ENCODE measurements at places on chromosomes 7 and 10.

- DNase-seq: no peak
Measured at GRCh38 chr7:68756986-68757495, 841.2 kb upstream of the AUTS2 start.

DNA sequence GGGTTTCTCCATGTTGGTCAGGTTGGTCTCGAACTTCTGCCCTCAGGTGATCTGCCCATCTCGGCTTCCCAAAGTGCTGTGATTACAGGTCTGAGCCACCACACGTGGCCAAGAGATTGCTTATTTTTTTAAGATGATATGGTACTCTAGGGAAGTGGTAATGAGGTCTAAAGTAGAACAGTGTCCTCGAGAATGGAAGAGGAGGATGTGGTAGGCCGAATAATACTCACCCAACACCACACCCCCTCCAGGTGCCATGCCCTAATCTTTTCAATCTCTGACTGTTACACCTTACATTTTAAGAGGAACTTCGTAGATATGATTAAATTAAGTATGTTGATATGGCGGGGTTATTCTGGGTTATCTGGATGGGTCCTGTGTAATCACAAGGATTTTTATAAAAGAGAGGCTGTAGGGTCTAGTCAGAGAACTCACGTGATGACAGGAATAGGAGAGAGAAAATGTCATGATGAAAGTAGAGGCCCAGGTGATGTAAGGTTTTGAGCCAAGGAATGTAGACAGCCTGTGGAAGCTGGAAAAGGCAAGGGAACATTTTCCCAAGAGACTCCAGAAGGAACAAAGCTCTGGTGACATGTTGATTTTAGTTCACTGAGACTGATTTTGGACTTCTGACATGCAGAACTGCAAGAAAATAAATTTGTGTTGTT is 29.5 kb downstream of the CDK13 start:
- no peak for DNase-seq

DNA sequence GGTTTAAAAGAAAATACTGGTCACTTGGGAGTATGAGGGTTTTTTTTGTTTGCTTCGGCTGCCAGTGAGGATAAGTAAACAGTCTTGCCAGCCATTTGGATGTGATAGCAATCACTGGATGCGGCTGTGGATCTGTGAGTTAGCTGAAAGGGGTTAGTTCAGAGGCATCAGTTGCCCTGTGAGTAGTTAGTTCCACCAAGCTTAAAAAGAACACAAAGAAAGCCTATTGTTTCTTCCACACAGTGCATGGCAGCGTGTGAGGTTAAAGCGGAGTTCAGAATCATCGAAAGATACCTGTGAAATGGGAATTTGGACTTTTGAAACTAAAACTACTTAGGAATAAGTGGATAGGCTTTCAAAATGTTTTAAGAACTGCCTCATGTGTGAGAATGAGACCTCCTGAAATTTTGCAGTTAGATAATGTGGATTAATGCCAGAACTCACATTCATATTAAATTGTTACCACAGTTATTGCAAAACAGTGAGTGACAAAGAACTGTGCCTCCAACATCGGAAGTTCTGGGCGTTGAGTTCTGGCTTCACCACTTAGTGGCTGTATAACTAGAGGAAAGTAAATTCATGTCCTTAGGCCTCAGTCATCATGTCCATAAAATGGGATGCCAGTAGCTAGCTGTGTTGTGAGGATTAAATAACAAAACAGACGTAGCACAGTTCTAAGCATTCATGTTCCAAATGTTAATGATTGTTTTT is 31.3 kb downstream of the KIAA1217 start:
- DNase-seq: no peak

DNA sequence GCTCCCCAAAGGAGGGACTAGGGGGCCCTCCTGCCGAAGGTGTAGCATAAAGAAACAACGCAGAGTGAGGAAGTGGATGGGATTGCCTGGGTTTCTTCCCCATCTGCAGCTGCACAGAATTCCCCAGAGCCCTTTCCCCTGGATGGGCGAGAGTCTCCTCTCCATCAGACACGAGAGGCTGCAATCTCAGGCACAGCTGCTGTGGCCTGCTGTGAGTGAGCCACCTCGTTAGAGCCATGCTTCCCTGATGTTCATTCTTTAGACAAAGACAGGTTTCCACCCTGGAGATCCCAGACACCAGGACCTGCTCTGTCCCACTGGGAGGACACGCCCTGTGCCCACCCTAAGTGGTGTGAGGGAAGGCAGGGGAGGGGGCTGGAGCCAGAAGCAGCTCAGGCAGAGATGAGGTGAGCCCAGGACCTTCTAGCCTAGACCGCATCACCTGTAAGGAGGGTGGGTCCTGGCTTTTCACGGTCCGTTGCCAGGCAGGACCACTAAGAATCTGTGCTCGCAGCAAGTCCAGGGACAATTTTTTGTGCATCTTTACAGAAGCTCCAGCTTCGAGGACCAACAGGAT is 268.6 kb upstream of the TCERG1L start:
- DNase-seq: no peak

DNA sequence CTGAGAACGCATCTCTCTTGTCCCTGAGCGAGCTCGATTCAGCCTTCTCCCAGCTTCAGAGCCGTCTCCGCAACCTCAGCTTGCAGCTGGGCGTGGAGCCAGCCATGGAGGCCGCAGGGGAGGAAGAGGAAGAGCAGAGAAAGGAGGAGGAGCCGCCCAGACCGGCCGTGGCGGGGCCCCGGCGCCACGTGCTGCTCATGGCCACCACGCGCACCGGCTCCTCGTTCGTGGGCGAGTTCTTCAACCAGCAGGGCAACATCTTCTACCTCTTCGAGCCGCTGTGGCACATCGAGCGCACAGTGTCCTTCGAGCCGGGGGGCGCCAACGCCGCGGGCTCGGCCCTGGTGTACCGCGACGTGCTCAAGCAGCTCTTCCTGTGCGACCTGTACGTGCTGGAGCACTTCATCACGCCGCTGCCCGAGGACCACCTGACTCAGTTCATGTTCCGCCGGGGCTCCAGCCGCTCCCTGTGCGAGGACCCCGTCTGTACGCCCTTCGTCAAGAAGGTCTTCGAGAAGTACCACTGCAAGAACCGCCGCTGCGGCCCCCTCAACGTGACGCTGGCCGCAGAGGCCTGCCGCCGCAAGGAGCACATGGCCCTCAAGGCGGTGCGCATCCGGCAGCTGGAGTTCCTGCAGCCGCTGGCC is 43.2 kb downstream of the CHST3 start:
- DNase-seq: no peak

DNA sequence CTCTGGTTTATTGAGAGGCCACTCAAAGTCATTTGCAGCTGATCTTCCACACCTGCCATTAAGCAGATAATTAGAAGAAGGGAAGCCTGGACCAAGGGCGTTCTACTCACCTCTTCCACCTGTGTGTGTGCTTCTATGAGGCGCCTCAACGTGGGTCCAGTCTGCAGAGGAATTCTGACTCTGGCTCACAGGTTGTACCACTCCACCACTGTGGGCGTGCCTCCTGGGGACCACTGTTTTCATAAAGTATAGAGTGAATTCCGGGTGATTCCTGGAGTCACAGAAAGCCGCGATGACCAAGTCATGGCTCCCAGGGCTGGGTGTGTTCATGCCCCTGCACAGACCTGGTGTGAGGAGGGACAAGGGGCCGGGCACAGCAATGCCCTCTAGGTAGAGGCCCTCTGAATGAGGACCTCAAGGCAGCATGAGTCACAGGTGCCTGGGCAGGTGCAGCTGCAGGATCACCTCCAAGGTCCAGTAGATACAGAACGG is 408.3 kb upstream of the MGMT start:
- no peak for DNase-seq

GRCh38 chr10:79468015-79468560 is 22.7 kb upstream of the ZCCHC24 start:
- no peak for DNase-seq

GRCh38 chr10:56537984-56538383 is 176.9 kb upstream of the ZWINT start:
- DNase-seq: peak; percentile 62

GRCh38 chr7:126856691-126857291 is 395.9 kb downstream of the GRM8 start:
- DNase-seq: peak; percentile 13

GRCh38 chr7:3399858-3400257 is 98.8 kb downstream of the SDK1 start:
- no peak for DNase-seq

GRCh38 chr7:20798081-20798693 is 11.5 kb upstream of the SP8 start:
- peak; percentile 70 for DNase-seq

GRCh38 chr7:10973942-10974911 is 555 bp downstream of the PHF14 start:
- DNase-seq: peak; percentile 34

DNA sequence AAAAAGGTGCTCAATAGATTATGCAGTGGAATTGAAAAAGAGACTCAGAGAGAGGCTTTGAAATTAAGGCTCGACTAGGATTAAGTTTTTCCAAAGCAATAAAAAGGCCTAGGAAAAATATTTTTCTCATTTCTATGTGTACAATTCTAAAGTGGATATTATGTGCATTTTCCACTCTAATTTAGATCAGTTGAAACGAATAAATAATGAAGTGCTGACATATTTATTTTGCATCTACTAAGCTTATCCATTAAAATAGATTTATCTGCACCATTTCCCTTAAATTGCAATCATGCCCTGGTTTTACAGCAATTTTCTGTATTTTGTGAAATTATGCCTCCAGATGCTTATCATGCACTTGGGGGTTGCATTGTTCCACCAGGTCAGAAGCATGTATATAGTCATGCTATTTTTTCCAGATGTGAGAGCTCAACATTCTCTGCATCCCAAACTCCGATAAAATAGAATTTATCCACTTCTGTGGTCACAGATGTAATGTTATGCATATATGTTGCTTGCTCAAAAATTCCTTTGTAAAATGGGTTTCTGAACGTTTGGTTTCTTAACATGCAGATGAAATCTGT is 18.3 kb downstream of the FIGNL1 start:
- no peak for DNase-seq

DNA sequence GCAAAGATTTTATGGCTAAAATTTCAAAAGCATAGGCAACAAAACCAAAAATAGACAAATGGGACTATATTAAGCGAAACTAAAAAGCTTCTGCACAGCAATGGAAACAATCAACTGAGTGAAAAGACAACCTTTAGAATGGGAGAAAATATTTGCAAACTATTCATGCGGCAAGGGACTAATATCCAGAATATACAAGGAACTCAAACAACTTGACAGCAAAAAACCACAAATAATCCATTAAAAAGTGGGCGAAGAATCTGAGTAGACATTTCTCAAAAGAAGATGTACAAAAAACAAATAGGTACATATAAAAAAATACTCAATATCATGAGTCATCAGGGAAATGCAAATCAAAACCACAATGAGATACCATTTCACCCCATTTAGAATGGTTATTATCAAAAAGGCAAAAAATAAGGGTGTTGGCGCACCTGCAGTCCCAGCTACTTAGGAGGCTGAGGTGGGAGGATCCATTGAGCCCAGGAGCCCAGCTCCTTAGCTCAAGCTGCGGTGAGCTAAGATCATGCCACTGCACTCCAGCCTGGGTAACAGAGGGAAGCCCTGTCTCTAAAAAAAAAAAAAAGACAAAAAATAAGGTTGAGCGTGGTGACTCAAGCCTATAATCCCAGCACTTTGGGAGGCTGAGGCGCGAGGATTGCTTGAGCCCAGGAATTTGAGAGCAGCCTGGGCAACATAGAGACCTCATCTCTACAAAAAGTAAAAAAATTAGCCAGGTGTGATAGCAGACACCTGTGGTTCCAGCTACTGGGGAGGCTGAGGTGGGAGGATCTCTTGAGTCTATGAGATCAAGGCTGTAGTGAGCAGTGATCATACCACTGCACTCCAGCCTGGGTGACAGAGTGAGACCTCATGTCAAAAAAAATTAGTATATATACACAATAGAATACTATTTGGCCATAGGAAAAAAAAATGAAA is 4.2 kb upstream of the CCM2 start:
- no peak for DNase-seq

- peak; percentile 51 for DNase-seq
Measured at GRCh38 chr7:42690794-42691639, 220.9 kb downstream of the C7orf25 start.

DNA sequence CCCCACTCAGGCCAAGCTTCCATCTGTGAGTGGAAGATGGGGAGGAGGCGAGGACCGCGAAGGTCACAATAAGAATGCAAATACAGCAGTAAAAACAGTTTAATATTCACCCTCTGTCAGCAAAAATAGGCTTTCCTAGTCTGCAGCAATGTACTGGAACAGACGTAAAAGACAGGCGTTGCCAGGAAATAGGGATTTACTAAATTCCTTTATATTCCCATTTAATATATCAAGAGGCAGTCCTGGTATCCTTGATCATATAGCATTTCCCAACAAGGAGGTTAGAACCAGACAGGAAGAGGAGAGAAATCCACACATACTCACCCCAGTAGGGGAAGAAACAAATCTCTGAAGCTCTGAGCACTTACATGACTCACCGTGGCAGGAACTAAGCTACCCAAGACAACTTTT is 1054.9 kb upstream of the C7orf33 start:
- DNase-seq: no peak

DNA sequence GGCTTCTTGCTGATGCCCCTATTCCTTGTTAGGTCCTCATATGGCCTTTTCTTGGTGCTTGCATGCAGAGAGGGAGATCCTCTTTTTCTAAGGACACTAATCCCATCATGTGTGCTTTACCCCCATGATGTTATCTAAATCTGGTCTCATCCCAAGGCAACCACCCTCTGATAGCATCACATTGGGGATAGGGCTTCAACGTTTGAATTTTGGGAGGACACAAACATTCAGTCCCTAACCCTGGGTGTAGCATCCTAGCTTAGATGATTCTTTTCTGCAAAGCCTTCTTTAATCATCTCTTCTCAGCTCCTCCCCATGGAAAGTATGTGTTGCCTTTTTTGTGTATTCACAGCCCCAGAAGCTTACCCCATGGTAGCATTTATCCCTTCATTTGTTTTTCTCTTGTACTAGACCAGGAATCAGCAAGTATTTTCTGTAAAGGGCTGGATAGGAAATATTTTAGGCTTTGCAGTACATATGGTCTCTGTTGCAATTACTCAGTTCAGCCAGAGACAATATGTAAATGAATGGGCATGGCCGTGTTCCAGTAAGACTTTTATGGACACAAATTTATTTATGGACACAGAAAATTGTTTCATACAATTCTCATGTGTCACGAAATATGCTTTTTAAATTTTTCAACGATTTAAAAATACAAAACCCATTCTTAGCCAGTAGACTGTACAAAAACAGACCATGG is 101.5 kb upstream of the CSTF2T start:
- no peak for DNase-seq

- DNase-seq: no peak
Measured at GRCh38 chr7:105298439-105298894, 90.3 kb downstream of the SRPK2 start.

GRCh38 chr7:593324-594115 is 73.9 kb upstream of the PDGFA start:
- DNase-seq: no peak

Measured in RWPE1 (cell line).